ENCODE measurements at places on chromosomes 5 and 9.

DNA sequence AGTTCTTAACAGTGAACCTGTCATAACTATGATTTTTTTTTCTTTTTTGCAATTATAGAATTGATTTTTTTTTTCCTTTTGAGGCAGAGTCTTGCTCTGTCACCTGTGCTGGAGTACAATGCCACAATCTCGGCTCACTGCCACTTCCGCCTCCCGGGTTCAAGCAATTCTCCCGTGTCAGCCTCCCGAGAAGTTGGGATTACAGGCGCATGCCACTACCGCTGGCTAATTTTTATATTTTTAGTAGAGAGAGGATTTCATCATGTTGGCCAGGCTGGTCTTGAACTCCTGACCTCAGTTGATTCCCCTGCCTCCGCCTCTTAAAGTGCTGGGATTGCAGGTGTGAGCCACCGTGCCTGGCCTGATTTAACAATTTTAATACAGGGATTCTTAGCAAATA is 21.4 kb downstream of the UGCG start:
- no peak for DNase-seq

- DNase-seq, result no peak
Measured at GRCh38 chr9:124000161-124000783, 11.3 kb upstream of the LHX2 start.

GRCh38 chr9:108643731-108644510 is 211.9 kb downstream of the ACTL7B start:
- no peak for DNase-seq

- no peak for DNase-seq
Measured at GRCh38 chr5:133356396-133356983, 255.9 kb downstream of the FSTL4 start.

DNA sequence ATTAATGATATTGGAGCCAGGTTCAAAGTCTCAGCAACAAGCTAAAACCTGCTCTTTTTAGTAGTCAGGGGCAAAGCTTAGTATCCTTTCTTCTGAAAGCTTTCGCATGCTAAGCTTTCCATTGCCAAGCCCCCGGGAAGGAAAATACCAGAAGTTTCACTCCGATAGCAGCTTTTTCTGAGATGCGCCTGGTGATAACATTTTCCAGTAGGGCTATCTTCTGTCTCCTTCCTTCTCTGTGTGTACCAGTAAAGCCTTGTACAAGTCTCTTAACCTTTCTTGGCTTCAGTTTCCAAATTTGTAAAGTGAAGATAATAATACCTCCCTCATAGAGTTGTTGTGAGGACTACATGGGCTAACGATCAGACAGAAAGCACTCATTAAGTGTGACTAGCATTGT is 36.7 kb downstream of the DOCK8 start:
- no peak for DNase-seq

DNA sequence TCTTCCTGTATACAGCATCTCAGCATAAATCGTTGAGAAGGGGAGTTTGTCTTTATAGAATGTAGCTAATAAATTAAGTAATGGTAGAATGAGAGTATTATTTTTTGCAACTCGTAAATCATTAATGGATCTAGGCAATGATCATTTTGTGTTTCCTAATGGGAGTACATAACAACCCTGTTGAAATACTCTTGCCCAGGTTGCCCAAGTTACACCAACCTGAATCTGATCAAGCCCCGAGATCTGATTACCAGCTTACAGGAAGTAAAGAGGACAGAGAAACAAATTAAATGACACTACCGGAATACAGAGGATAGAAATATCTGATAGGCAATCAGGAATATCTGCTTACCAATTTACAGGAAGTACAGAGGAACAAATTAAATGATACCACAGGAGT is 107.3 kb downstream of the AOPEP start:
- DNase-seq, result no peak

DNA sequence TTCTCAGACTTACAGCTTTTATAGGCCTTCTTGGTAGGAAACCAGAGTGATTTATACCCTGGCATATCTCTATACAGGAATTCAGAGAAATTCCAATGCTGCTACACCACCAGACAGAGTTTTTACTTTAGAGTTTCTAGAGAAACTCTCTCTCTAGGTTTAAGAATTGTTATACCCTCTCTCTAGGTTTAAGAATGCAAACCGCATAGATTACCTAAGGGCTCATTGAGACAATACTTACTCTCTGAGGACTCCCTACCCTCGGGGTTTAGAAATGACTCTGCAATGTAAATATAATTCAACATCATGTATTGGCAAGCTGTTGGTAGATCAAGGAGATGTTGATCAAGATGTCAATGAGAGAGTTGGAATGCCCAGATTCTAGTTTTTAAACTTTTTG is 15.3 kb upstream of the ELAVL2 start:
- no peak for DNase-seq

- DNase-seq, result no peak
Measured at GRCh38 chr5:57434227-57434640, 48.4 kb downstream of the ACTBL2 start.

DNA sequence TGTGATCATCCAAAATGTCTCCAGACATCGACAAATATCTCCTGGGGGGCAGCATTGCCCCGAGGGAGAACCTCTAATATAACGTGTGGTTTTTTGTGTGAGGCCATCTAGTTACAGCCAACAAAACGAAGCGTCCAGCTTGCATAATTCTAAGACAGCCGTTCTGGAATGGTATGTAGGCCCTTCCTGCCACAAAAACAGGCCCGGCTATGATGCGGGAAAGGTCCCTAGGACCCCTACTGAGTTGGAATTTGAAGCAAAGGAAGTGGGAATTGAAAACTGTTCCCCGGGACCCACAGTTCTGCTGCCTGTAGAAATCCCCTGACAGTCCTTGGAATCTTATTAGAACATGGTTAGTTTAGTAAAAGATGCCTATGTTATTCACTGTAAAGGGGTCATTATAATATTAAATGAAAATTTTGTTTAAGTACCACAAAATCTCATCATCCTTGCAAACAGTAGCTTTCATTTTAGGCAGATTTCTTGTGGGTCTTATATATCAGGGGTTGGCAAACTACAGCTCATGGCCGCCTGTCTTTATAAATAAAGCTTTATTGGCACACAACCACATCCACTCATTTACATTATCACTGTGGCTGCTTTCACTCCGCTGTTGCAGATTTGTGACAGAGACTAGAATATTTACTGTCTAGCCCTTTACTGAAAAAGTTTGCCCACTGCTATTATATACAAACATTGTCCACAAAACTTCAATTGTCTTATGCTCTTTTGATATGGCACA is 70.7 kb downstream of the MSX2 start:
- no peak for DNase-seq
